Spinal cord (tissue), 10 donors: ENCODE measurements at places on chromosomes 3 and 15. TPM values are rescaled to one million over a fixed set of nuclear protein-coding genes. Genes with fewer than 3 reads are reported as not detected.

The PLXND1 gene
- 59.0 TPM for total RNA-seq

The NDN gene
- total RNA-seq: 140 TPM

The GOLGA6L22 gene
- total RNA-seq: not detected

The PPP1R14D gene
- not detected for total RNA-seq

The RNF168 gene
- total RNA-seq: 20.6 TPM

The FEZF2 gene
- total RNA-seq: 0.61 TPM

The CLDN1 gene
- total RNA-seq: 9.9 TPM

The MST1 gene
- 10.7 TPM for total RNA-seq

The RPL32 gene
- total RNA-seq: 1,237 TPM

The MORC1 gene
- total RNA-seq: 0.59 TPM

The BFSP2 gene
- total RNA-seq: 1.0 TPM

The AADACL2 gene
- not detected for total RNA-seq

The ERC2 gene
- 51.3 TPM for total RNA-seq

The CORO2B gene
- 15.9 TPM for total RNA-seq

The CRYGS gene
- 5.1 TPM for total RNA-seq

The CADM2 gene
- 42.2 TPM for total RNA-seq
